ENCODE measurements at places on chromosomes 3 and 15. TPM values are rescaled to one million over a fixed set of nuclear protein-coding genes. Genes with fewer than 3 reads are reported as not detected.

C3orf70 gene
- total RNA-seq: not detected

GASK1A gene
- total RNA-seq: not detected

NEK10 gene
- total RNA-seq: 0.34 TPM

PCOLCE2 gene
- 0.52 TPM for total RNA-seq

NIPA2 gene
- total RNA-seq: 113 TPM

LRRC31 gene
- total RNA-seq: not detected

DVL3 gene
- 36.3 TPM for total RNA-seq

TIMP4 gene
- not detected for total RNA-seq

ATP13A5 gene
- not detected for total RNA-seq

ACKR2 gene
- 1.4 TPM for total RNA-seq

ANKRD34C gene
- total RNA-seq: not detected

SAMD7 gene
- not detected for total RNA-seq

PYGO1 gene
- total RNA-seq: 0.06 TPM

ILDR1 gene
- not detected for total RNA-seq

TMIE gene
- total RNA-seq: 0.25 TPM

MB21D2 gene
- total RNA-seq: 0.95 TPM

SLC9C1 gene
- total RNA-seq: not detected

FANCD2OS gene
- total RNA-seq: not detected

HERC2 gene
- 32.8 TPM for total RNA-seq

KY gene
- total RNA-seq: not detected

MYO5C gene
- 0.23 TPM for total RNA-seq

DAZL gene
- 0.08 TPM for total RNA-seq

C3orf22 gene
- not detected for total RNA-seq

KBTBD13 gene
- total RNA-seq: not detected

CIDEC gene
- not detected for total RNA-seq

GABRB3 gene
- not detected for total RNA-seq

ALDH1A3 gene
- not detected for total RNA-seq

SLC24A5 gene
- not detected for total RNA-seq

WNT7A gene
- total RNA-seq: not detected

ERICH6 gene
- total RNA-seq: not detected

LEKR1 gene
- 0.40 TPM for total RNA-seq

SERINC4 gene
- total RNA-seq: 0.11 TPM

XCR1 gene
- total RNA-seq: not detected

MOBP gene
- total RNA-seq: not detected

SPATA12 gene
- not detected for total RNA-seq

GTF2A2 gene
- total RNA-seq: 233 TPM

MYL3 gene
- total RNA-seq: not detected

FETUB gene
- not detected for total RNA-seq

SEC22C gene
- 46.9 TPM for total RNA-seq
